ENCODE measurements at places on chromosomes 6 and 20.

DNA sequence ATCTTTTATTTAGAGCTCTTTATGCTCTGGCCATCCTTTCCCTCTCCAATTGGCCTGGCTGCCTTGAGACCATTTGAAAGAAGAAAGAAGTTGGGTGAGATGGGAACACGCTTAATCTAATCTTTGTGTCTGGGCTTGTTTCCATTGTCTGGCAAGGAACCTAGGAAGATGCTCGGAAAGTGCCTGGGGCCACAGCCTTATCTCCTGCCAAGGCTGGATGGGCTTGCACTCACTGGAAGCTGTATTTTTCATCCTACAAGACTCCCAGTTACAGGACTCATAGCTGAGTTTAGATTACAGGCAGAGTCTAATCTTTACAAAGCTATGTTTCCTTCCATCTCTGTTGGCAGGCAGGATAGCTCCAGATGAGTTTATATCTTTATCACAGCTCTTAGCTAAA lies 33.1 kb upstream of the CDYL start:
- DNase-seq: no peak

GRCh38 chr6:56517155-56517745 lies 125.4 kb downstream of the DST start:
- no peak for DNase-seq

DNA sequence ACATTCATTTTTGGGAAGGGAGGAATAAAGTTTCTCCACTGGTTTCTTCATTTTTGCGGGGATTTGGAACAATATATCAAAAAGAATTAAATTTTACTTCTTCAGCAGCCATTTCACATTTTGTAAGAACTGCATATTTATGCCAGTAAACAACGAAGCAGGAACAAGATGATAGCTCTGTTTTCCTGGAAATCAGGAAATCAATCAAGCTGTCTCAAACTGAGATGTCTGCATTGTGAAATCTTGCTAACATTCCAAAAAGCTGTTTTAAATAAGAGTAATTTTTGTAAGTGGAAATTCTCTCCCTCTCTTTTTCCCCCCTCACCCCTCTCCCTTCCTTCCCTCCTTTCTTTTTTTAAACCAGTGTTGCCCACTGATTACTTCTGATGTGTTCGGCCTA lies 20.0 kb downstream of the MAPK13 start:
- DNase-seq: no peak

DNA sequence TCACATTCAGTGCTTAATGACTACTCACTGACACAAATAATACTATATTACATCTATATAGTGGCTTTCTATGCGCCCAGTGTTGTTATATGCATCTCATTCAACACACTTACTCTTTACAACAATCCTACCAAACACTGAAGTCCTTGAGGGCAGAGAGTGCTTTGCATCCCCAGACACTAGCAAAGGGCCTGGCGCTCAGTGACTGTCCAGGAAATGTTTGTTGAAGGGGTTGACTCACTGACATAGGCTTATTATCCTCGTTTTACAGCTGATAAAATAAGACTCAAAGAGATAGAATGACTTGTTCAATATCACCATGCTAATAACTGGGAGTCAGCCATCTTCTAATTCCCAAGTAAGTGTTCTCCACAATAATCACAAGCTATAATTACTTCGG lies 163.3 kb downstream of the ARHGAP18 start:
- DNase-seq: no peak

- no peak for DNase-seq
Measured at GRCh38 chr6:152117156-152118133, 310.0 kb downstream of the ESR1 start.

DNA sequence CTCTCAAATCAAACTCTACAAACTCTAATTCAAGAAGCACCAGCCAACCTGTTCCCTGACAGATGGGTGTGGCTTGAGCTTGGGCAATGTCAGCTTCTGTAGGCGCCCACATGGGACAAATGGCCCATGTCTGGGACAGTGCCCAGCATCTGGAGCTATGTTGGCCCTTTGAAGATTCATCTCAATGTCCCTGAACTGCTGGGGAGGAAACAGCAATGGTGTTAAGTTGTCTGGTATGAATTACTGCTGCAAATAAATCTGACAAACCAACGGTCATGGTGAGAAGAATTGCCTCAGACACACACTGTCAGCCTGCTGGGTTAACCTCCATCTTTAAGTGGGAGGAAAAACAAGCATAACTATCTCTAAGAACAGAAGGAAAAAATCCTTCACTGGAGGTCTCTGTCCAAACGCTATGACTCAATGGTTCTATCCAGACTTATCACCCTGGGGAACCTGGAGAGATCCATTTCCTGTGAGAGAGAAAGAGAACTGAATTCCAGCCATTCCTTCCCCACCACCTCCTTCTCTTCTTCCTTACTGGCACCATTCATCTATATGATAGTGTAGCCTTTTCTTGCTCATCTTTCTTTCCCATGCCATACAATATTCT lies 274.9 kb downstream of the CDH26 start:
- DNase-seq: no peak

- DNase-seq: no peak
Measured at GRCh38 chr6:91565207-91565606, 978.3 kb upstream of the MAP3K7 start.

DNA sequence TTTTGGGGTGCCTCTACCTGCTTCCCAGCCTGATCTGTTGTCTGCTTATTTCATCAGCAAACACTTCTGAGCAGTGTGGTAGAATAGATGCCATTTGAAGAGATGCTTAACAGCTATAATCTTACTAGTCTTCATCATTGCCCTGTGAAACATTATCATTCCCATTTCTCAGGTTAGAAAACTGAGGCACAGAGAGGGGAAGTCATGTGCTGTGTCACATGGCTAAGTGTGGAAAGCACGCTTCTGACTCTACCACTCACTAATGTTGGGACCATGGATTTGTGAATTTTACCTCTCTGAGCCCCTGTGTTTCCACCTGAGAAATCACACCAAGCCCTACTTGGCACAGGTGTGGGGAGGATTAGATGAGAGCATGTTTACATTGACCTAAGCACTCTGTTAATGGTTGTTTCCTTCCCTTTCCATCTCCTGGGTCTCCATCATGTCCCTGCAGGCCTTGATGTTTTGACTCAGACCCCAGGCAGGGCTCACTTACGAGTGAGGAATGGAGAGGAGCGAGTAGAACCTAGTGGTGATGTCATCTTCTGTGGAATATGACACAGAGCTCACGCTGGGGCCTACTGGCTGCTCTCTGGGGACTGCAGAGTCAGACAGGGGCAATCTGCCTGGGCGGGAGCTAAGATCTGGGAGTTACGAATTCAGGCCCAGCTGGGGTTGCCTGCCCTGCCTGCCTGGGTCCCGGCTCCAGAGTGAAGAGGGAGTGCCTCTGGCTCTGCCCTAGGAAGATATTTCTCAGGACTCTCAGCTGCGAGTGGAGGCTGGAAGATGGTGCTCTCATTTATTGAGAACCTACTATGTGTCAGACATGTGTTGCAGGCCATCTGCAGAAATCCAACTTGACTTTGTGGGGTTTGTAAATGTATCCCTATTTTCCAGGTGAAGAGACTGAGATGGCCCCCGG lies 64.3 kb downstream of the CDH22 start:
- DNase-seq: peak; percentile 34

GRCh38 chr20:7399114-7399513 lies 541.1 kb downstream of the HAO1 start:
- DNase-seq: no peak
